ENCODE measurements at places on chromosomes 4 and X.

GRCh38 chrX:149908727-149909126, 20.6 kb upstream of the HSFX4 start:
- DNase-seq, result no peak

DNA sequence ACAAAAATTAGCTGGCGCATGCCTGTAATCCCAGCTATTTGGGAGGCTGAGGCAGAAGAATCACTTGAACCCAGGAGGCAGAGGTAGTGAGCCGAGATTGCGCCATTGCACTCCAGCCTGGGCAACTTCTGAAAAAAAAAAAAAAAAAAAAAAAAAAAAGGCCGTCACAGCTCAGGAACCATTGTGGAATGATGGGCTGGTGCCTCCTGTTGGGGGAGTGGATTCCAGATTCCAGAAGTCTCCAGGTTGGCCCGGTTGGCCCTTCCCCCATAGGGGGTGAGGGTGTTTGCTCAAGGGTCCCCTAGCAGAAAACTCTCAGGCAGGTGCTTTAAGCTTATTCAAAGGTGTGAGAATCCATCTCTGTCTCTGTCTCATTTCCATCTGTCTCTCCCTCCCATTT, 11.5 kb downstream of the SH3TC1 start:
- no peak for DNase-seq

DNA sequence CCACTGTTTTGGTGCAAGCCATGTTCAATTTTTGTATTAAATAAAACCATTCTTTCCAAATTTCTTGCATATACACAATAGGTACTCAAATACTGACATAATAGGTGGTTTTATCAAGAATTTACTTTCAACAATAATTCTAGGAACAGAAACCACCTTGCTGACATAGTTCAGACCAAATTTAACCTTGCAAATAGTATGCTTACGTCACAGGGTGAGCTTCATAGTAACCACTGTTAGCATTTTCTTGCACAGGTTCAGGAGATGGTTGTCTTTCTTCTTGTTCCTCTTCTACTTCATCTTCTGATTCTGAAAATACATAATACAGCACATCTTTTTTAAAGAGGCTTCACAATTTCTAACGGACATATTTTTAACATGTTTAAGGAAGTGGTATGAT, 17.6 kb downstream of the G3BP2 start:
- no peak for DNase-seq

DNA sequence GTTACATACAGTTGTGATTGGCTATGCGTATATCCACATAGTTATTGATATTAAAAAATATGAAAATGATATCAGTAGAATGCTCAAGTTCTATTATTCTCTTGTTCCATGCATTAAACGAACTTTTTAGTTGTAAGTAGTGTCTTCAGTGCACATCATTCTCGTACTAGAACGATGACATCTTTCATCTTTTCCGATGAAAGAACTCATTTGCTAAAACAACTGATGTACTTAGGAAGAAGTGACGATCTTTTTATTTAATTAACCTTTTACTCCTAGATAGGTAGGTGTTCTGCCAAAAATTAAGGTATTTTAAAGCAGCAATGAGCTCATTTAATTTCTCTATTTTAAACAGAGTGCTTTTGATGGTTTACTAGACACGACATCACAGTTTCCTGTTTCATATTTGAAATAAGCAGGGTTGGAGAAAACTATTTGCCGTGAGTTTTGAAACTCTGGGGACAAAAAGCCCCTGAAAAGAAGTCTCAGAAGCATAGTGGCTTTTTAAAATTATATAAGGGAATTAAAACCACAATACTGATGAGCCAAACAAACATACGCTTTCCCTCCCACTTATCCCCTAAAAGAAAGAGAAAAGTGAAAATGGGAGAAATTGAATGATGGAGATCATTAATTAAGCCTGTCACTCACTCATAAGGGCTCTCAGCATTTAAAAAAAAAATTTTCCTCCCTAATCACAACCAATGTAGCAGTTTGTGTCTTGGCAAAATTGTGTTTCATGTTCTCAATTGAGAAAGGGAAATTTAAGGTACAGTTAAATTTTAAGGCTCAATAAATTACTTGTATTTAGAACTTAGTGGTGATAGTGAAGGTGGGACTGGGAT, 25.6 kb downstream of the SPRY1 start:
- no peak for DNase-seq

DNA sequence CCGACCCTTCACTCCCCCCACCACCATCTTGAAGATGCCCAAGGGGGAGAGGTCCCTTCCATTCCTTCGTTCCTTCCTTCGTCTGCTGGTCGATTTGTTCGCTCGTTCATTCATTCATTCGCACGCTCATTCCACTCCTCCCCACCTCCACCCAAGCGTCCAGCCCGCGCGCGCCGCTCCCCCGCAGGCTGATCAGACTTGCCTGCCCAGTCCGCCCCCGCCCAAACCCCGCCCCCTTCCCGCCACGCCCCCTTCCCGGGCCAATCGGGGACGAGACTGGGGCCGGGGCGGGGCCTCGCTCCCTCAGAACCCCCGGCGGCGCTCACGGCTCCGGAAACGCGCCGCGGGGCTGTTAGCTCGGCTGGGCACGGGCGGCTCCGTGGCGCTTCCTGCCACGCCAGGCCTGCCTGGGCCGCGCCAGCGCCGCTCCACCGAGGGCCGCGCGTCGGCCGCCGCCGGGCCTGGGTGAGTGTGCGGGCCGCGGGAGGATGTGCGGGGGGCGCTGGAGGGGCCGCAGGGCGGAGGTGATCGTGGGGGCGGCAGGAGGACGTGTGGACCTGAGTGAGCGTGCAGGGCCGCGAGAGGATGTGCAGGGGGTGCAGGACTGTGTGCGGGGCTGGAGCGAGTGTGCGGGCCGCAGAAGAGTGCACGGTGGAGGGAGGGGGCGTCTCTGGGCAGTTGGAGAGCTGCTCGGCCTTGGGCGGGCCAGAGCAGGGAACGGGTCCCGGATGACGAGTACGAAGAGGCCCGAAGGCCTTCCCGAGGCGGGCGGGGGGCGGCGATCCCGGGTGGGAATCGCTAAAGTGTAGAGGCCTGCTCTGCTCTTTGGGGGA, at the start of gene ZNF275:
Gene ZNF275, plus strand, starts transcription at position 333 of the 833 bp plus-strand sequence. CDS start 2,527 bp downstream, outside the sequence.
- DNase-seq, result peak; percentile 13

- no peak for DNase-seq
Observed at GRCh38 chr4:41207291-41207831, 7.0 kb downstream of the APBB2 start.

DNA sequence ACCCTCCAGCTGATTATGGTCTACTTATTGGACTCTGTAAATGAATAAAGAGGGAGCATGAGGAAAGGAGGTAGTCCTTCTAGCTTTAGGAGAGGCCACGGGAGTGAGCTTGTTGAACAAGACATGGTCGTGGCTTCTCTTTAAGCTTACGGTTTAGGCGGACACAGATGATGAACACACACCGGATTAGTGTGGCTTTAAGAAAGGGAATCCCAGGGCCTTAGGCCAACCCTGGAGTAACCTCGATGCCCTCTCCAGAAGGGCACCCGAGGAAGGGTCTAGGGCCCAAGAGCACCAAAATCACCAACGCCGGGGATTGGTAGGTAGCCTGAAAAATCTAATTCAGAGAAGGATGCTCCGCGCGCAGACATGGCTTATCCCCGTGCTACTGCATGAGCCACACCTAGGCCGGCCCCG, 39.4 kb downstream of the ERVMER34-1 start:
- DNase-seq, result no peak

- no peak for DNase-seq
Observed at GRCh38 chrX:106902684-106903083, 457 bp downstream of the RIPPLY1 start.

- DNase-seq, result no peak
Observed at GRCh38 chr4:56077676-56078075, 128.9 kb downstream of the CEP135 start.

DNA sequence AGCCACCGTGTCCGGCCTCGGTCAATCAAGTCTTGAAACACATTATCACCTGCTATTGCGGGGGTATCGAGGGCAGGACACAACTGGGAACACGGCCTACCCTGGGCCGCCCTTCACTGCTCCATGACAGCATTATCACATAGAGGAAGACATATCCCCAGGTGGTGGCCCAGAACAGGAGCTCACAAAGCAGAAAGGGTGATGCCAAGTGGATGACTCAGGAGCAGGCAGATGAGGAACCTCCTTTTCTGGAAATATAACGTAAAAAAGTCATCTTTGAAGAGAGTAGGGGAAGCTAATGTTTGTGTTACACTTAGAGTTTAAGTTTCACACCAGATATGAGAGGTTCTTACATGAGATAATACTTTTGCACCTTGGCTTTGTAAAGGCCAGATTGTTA, 5.3 kb upstream of the SUPT20HL1 start:
- DNase-seq, result no peak

DNA sequence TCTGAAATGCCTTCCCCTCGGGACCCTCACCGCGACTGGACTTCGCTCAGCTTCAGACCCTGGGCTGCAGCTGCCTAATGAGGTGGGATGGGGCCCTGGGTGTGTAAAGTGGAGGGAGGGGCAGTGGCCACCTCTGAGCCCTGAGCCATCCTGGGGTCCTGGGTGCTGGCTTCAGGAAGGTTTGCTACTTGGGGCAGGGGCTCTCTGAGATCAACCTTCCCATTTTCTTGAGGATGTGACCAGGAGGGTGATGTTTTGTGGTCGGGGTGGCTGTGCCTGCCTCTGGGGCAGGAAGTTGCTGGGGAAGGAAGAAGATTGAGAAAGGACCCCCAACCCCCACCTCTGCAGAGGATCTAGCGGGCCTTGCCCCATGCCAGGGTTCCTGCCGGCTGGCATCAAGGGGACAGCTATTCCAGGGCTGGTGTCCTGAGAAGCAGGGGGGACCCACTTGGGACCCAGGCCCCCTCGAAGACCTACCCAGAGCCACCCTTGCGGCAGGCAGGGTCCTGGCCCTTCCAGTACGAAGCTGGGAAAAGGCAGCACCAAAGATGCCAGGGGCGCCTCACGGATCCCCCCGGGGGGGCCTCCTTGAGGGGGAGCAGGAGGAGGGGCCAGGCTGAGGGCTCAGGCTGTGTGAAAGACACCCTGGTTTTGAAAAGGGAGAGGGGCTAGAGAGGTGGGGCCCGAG, 6.5 kb downstream of the SH3BP2 start:
- no peak for DNase-seq

Measured in cortex of kidney (tissue), 1 donor.